ENCODE measurements at places on chromosomes 5 and 9.

DNA sequence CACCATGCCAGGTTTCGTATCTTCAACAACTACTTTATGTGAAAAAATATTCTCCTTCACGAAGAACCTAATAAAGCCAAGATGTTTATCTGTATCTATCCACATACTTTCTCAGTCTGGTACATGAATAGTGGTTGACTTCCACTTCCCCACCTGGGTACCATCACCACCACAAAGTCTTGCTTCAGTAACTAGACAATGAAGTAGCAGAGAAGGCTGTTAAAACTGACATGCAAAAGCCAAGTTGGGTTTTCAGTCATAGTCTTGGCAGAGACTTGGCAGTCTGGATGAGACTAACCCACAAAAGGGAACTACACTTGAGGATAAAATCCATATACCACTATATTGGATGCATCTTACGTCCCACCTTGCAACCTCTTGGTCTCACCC, 5.0 kb downstream of the P4HA2 start:
- DNase-seq = no peak

GRCh38 chr9:34072410-34072809, 23.7 kb upstream of the UBAP2 start:
- peak; percentile 83 for DNase-seq

DNA sequence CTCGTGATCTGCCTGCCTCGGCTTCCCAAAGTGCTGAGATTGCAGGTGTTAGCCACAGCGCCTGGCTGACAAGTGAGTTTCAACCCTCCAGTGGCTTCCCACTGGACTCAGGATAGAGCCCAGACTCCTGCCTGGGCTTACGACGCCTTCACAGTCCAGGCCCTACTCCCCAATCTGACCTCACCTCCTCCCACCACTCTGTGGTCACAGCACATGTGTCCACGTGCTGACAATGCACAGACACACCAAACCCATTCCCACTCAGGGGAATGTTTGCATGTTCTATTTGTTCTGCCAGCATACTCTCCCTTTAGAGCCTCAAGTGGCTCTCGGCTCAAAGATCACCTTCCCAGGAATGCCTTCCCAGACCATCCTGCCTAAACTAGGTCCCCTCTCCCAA, 31.1 kb upstream of the TRIM14 start:
- DNase-seq = no peak

DNA sequence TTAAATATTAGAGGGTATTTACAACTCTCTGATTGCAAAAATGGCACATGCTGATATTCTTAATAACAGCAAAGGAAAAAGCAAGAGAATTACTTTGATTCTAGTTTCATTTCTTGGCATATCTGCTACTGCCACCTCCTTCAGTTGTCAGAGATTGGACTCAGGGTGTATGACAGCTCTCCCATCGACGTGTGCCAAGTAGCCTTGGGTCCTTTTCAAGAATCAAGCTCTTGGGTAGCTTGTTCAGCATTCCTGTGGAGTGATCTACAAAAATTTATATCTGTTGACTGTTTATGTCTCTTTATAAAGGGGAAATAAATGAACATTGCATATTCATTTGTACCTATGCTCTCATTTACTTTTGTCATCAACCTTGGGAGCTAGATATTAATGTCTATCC, 315.6 kb downstream of the PRR16 start:
- no peak for DNase-seq

DNA sequence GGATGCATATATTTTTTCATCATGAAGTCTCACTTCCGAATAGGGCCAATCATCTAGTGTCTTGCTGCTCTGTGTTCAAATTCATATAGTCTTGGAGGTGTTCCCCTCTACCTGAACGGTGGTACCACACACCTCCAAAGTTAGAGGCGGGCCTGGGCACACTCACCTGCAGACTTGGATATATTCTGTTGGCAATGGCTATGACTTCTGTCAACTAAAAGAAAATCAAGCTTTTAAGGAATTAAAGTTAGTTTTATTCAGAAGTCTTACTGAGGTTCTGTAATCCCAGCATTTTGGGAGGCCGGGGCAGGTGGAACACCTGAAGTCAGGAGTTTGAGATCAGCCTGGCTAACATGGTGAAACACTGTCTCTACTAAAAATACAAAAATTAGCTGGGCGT, 2.6 kb upstream of the NIPAL4 start:
- no peak for DNase-seq
